ENCODE measurements at places on chromosomes 6 and 20. TPM values are rescaled to one million over a fixed set of nuclear protein-coding genes. Genes with fewer than 3 reads are reported as not detected.

The MYLK2 gene
- polyA plus RNA-seq, result 0.63 TPM

DNA sequence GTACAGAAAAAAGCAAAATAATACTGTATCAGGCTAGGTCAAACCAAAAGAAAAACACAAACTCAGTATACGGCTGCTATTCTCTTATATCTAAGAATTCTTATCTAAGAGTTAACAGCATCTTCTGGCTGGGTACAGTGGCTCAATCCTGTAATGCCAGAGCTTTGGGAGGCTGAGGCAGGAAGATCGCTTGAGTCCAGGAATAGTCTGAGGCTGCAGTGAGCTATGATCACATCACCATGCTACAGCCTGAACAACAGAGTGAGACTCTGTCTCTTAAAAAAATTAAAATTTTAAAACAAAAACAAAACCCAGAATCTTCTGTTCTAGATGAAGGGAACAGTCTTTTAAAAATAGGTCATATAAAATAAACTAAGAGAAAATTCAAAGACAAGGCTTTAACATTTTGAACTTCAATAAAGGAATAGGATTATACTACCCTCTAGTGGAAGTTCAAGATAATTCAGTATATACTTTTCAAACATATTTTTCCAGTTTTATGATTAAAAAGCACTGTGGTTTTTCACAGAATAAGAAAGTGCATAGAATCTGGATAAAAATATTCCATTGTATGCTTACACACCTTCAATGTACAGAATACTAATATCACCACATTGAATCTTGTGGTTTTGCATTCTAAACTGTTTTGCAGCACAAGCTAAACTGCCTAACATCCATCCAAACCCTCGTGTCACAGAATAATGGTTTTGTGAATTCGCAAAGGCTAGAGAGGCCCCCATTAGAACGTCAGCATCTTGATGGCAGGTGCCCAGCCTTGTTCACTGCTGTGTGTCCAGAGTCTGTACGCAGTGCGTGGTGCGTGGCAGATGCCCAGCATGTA is 39.3 kb downstream of the DTNBP1 start:
- no peak for DNase-seq

The GGTLC1 gene
- polyA plus RNA-seq, result 0.81 TPM

GRCh38 chr20:49785852-49786175 is 26.8 kb upstream of the SLC9A8 start:
- DNase-seq, result no peak

GRCh38 chr6:147397306-147397705 is 111.2 kb upstream of the SAMD5 start:
- DNase-seq, result no peak

DNA sequence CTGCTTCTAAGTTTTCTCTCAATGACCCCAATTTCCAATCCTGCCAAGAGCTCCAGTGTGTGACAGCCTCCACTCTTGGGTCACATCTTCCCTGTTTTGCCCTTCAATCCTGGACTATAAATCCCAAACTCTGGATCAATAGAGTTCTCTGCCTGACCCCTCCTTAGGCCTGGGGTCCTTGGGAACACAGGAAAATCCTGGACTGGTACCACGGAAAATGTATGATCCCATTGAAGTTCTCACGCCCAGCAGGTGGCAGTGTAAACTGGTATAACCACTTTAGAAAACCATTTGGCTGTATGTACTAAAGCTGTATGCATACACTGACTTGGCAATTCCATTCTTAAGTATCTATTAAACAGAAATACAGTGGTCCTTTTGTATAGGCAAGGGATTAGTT is 98.0 kb downstream of the SNAP25 start:
- no peak for DNase-seq

The TCP11 gene
- polyA plus RNA-seq, result 1.3 TPM

DNA sequence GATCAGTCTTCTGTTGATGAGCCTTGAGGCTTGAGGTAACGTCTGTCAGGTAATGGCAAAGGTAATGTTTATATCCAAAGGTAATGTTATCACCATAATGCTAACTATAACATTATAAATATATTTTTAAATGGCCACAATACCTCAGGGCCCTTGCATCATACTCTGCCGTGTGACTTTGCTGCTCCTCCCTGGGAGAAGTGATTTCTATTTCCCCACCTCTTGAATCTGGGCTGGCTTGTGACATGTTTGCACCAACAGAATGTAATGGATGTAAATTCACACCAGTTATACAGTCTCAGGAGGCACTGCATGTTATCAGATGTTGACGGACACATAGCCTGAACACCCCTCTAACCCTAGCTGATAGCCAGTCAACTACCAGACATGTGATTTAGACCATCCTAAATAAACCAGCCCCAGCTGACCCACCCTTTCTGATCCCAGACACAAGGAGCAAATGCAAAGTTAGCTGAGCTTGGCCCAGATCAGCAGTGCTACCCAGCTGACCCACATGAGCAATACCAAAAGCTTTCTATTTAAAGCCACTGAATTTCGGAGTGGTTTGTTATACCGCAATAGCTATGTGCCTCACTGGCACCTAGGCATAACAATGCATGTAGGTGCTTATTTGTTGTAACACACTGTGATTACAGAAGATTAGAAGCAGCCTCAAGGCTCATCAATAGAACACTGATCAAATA is 93.8 kb upstream of the SIRPA start:
- DNase-seq, result no peak

- DNase-seq, result no peak
Measured at GRCh38 chr20:3250091-3250504, 11.1 kb upstream of the SLC4A11 start.

- DNase-seq, result no peak
Measured at GRCh38 chr6:128743974-128744765, 138.8 kb upstream of the LAMA2 start.

DNA sequence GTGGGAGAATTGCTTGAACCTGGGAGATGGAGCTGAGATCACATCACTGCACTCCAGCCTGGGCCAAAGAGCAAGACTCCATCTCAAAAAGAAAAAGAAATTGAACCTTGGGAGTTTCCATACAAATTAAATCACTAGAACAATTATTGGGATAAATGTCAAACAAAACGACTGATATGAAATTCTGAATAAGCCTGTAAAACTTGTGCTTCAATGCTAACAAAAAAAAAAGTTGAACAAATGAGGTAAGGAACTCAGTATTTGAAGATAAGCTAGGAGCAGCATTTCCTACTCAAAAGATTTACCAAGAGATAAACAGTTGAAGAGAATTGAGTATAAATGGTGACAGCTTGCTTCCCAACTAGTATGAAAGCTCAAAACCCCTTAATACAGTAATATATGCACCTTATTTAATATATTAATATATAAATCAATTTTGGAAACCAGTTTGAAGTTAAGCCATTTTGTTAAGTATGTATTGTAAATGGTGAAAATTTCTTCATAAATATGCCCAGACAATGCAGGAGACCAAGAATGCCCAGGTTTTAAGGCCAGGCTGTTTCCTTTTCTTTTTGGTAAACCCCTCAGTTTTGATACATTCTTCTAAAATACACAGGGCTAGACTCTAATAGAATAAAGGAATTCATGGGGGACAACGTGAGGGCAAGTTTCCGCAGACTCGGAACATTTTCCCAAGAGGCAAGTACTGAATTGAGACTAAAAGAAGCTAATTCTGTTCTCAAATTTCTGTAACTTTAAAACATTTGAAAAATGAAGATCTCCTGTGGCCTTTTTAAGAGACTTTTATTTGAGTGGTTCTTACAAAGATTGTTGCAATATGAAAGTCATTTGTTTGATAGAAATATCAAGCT is 3.9 kb downstream of the ROMO1 start:
- DNase-seq, result no peak

The ISM1 gene
- polyA plus RNA-seq, result 12.5 TPM

DNA sequence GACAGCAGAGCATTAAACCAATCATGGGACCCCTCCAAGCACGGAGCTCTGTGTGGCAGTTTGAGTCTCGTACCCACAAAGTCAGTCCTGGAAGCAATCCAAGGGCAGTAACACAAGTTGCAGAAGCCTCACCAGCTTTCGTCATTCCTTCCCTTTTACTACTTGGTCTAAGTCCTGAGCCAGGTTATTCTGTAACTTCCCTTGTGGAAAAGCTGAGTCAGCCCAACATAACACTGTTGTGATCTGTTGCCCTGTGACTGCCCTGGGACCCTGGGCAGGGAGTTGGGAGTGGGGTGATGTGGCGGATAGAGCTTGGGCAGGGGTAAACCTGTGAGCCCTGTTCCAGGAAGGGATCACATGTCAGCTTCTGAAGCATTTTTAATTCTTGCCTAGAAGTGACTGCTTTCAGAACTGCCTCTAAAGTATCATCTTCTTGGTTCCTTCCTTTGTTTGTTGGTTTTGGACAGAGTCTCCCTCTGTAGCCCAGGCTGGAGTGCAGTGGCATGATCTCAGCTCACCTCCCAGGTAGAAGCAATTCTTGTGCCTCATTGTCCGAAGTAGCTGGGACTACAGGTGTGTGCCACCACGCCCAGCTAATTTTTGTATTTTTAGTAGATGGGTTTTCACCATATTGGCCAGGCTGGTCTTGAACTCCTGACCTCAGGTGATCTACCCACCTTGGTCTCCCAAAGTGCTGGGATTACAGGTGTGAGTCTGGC is 183.7 kb upstream of the JAG1 start:
- DNase-seq, result no peak

DNA sequence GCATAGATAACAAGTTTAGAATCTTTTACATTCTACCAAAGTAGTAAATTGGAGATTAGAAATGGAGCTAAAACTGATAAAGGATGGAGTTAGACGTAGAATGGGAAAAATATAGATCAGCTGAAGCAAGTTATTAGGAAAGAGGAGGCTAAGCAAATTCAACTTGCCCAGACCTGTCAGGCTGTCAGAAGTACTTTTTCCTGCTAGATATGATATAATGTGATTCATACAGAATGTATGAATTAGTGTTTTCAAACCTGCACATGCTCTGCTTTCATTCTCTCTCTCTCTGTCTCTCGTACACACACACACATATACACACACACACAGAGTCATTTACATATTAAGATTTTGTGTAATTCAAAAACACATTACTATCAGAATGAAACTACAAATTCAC is 133.2 kb upstream of the HDGFL1 start:
- no peak for DNase-seq

GRCh38 chr6:37324131-37325033 is 29.4 kb upstream of the RNF8 start:
- DNase-seq, result peak; percentile 57

The LRRC1 gene
- polyA plus RNA-seq, result 9.4 TPM

DNA sequence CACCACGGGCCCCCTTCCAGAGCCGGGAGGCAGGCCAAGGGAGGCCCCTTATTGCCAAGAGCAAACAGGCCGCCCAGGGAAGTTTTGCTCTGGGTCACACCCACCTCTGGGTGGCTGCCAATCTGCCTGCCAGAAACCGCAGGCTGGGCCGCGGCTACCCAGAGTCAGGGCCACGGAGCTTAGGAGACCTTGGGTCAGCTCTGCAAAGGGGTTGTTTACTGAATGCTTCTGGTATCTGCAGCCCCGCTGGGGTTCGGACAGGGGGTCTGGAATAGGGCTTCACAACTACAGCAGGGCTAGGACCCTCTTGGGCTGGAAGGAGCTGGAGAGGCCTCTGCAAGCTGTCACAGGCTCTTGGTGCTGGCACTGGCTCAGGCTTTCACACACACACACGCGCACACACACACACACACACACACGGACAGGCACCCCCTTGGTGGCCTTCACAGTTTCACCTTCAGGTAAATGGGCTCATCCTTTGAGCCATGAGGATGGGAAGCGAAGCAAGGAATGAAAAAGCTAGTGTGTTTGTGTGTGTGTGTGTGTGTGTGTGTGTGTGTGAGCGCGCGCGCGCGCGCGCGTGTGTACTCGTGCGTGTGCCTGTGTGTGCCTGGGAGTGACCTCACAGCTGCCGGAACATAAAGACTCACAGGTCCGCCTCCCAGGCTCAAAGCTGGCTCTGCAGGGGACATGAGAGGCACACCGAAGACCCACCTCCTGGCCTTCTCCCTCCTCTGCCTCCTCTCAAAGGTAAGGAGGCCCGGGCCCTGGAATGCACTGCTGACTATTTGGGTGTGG is at the start of gene CCN5:
Gene CCN5, plus strand, starts transcription at position 669 of the 798 bp plus-strand sequence. Its CDS starts 22 bp downstream, at position 691.
- DNase-seq, result peak; percentile 76

DNA sequence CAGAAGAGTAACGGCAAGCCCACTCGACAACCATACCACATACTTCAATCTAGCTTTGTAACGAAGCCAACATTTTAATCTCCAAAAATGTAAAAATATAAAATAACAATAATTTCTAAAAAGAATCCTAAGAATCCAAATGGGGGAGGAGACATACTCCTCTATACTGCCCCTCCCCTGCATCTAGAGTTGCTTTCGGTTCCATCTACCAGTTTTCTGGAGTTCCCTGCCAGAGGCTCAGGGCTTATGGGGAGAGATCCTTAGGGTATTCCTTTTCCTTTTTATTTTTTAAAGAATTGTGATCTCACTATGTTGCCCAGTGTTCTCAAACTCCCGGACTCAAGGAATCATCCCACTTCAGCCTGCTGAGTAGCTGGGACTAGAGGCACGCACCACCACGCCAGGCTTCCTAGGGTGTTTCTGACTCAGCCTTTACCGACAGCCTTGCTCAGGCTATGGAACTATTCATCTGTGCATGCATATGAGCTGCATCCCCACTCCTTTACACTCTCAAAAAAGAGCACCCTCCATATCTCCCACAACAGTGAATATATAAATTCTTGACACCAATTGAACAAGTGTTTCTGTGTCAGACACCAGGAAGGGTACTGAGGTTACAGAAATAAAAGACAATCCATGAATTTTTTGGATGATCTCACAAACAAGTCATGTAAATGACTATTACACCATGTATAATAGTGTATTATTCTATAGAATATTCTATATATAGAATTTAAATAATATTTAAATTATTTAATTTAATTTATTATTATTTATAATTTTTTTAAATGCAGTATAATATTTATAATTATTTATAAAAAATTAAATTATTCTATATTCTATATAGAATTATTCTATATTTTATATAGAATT is 40.7 kb upstream of the UBR2 start:
- DNase-seq, result no peak

The TP53TG5 gene
- 1.5 TPM for polyA plus RNA-seq

The BTNL2 gene
- polyA plus RNA-seq, result 0.78 TPM

- DNase-seq, result no peak
Measured at GRCh38 chr6:26243752-26244151, 121.2 kb upstream of the BTN3A2 start.

GRCh38 chr6:28335564-28336283 is at the start of gene ZSCAN31:
Gene ZSCAN31, minus strand, starts transcription at chr6:28336148. Its CDS starts 6,465 bp downstream, at chr6:28329683.
- peak; percentile 97 for DNase-seq

The NCOA5 gene
- polyA plus RNA-seq, result 54.3 TPM

- DNase-seq, result no peak
Measured at GRCh38 chr6:20827798-20828197, 293.5 kb downstream of the CDKAL1 start.

The C6orf132 gene
- 3.0 TPM for polyA plus RNA-seq
